Kidney epithelial cell (primary cell): ENCODE measurements at places on chromosomes 2 and 18.

- DNase-seq = no peak
Observed at GRCh38 chr2:20707601-20708000, 40.7 kb downstream of the GDF7 start.

- DNase-seq = no peak
Observed at GRCh38 chr2:705971-706511, 28.8 kb upstream of the TMEM18 start.

DNA sequence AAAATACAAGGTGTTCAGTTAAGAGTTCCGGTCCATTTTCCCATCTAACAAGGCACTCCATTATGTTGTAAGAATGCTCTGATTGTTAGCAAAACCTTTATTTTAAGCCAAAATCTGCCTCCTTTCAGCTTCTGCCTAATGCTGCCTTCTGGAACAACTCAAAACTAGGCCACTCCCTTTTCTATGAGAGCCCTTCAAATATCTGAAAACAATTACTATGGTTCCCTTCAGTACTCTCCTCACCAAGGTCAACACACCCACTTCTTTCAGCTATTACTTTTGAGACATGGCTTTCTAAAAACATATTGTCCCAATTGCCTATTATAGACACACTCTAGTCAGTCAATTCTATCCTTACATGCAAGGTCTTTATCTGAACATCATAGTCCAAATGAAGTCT lies 429.4 kb downstream of the ERBB4 start:
- no peak for DNase-seq

DNA sequence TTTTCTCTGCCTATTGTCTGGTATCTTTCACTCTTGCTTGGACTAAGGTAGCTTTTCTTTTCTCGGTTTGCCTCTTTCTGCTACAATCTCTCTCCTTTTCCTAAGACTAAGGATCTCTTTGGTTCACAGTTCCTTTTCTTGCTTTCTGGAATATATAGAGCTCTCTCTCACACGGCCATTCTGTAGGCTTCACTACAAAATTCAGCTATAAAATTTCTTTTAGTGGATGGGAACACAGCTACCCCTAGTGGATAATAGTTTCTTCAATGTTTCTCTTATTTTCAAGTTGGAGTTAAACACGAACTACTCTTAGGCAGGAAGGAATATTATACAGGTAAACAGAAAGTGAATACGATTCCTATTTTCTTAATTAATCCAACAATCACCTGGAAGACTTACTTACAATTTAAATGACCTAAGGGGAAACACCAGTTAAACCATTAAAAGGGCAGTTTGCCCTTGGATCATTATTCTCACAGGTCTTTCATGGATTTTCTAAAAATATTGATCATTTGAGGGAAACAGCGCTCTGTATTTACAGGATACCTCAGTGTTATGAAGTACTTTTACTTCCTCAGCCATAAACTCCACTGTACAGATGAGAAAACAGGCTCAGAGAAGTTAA lies 140.5 kb downstream of the LRP2 start:
- DNase-seq = no peak

GRCh38 chr18:54222922-54223567 lies 1.4 kb downstream of the MBD2 start:
- no peak for DNase-seq

GRCh38 chr2:69241664-69242514 lies 145.1 kb downstream of the GFPT1 start:
- DNase-seq = no peak
